ENCODE measurements at places on chromosomes 1 and 21. TPM values are rescaled to one million over a fixed set of nuclear protein-coding genes. Genes with fewer than 3 reads are reported as not detected.

DNA sequence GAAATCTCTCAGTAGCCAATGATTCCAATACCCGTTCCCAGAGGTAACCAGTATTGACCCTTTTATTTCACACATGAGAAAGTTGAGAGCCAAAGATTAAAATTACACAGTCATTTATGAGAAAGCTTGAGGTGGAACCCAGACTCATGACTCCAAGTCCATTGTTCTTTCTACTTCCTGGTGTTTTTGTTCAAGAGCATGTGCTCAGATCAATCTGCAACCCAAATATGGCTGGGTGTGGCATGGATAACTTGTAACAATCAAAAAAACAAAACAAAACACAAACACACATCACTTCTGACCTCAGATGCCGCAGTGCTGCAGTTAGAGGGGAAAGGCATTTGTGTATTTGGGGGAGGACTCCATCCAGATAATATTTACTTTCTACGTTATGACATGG is 18.7 kb upstream of the ABCD3 start:
- H3K4me1 ChIP-seq, result peaks cover 16% of the 10 kb centered on the region
- H3K27me3 ChIP-seq, result no peaks in the 10 kb centered on the region
- no peak overlapping the region for H3K27ac ChIP-seq
- H3K36me3 ChIP-seq, result no peaks in the 10 kb centered on the region

DNA sequence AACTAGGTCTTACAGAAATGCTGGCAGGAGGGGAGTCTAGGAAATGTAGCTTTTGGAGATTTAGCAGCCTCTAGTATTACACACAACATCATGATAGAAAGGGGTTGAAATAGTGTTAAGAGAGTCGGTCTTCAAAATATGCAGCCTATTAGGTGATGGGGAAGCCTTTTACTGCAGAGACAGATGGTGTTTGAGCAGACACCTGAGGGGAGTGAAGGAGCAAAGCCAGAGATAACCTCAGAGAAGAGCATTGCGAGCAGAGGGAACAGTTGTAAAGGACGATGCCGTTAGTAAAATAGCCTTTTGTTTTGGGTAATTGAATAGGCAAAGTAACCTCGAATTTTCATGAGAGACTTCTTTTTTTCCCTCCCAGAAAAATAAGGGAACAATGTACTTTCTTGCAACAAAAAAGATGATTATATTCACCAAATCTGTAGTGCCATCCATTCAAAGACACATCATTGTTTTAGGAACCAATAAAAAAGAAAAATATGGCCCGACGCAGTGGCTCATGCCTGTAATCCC is 66.3 kb upstream of the KIF1B start:
- H3K4me3 ChIP-seq, result no peak overlapping the region
- H3K36me3 ChIP-seq, result peaks cover 7% of the 10 kb centered on the region
- no peaks in the 10 kb centered on the region for H3K27me3 ChIP-seq
- no peaks in the 10 kb centered on the region for H3K4me1 ChIP-seq
- DNase-seq, result no peak
- no peak overlapping the region for H3K27ac ChIP-seq

DNA sequence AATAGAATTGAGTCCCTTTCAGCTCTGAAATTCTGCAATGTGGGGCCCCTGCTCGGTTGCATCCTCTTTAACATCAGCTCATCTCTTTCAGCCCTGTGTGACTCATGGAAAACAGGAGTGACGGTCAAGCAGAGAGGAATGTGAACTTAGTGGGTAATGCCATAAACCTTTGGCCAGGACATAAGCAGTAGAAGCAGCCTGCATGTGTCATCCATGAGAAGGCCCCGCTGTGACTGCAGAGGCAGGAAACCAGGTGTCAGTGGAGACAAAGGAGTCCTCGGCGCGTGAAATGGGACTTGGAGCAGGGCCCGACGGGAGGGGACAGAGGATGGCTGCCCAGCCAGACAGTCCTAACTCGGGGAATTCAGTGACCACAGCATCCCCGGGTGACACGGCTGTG is 21.1 kb upstream of the EPHB2 start:
- H3K4me3 ChIP-seq, result no peak overlapping the region
- H3K27me3 ChIP-seq, result no peaks in the 10 kb centered on the region
- no peaks in the 10 kb centered on the region for H3K36me3 ChIP-seq
- no peak overlapping the region for H3K27ac ChIP-seq

The DFFA gene
- 57.6 TPM for total RNA-seq

Measured in neural progenitor cell (in vitro differentiated cells).